ENCODE measurements at places on chromosomes 12 and 14.

DNA sequence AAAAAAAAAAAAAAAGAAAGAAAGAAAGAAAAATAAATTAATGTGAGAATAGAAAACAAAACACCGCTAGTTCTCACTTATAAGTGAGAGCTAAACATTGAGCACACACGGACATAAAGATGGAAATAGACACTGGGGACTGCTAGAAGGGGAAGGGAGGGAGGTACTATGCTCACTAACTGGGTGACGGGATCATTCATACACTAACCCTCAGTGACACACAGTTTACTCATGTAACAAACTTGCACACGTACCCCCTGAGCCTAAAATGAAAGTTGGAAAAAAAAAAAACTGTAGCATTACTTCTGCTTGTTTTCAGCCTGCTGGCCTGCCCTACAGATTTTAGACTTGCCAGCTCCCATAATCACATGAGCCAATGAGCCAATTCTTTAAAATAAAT lies 10.5 kb upstream of the PRMT5 start:
- no peak for DNase-seq

GRCh38 chr14:99131632-99132271 lies 140.2 kb downstream of the BCL11B start:
- DNase-seq = no peak

DNA sequence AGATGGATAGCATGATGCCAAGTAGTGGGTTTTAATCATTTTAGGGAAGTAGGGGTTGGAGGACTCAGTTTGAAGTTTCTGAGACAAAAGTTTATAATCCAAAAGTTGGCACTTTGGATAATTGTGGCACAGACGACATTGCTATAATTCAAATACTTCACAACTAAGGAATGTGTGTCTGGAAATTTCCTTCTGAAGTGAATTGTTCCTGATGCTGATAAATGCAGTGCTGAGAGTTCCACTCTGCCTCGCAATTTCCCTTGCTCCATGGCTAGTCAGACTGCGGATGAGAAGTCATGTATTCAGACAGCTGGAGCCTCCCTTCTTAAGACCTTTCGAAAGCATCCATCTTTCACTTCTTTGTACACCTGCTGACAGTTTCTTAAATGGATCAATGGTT lies 393.3 kb upstream of the PRICKLE1 start:
- DNase-seq = no peak

- DNase-seq = no peak
Measured at GRCh38 chr12:87441511-87441910, 587.7 kb downstream of the C12orf50 start.
